MM.1S (cell line): ENCODE measurements at places on chromosomes 16 and 17.

GRCh38 chr17:48240562-48241130 is 133.1 kb downstream of the SNX11 start:
- no peak overlapping the region for H3K27ac ChIP-seq
- H3K4me1 ChIP-seq: peaks cover 35% of the 10 kb centered on the region
- H3K36me3 ChIP-seq: no peaks in the 10 kb centered on the region
- no peak overlapping the region for H3K4me3 ChIP-seq

GRCh38 chr17:57864273-57864672 is 14.4 kb upstream of the MRPS23 start:
- peaks cover 17% of the 10 kb centered on the region for H3K4me1 ChIP-seq
- no peaks in the 10 kb centered on the region for H3K36me3 ChIP-seq
- H3K27ac ChIP-seq: no peak overlapping the region
- DNase-seq: no peak
- H3K27me3 ChIP-seq: peaks cover 47% of the 10 kb centered on the region

- no peak for DNase-seq
- peaks cover 37% of the 10 kb centered on the region for H3K27me3 ChIP-seq
- no peaks in the 10 kb centered on the region for H3K36me3 ChIP-seq
- H3K4me1 ChIP-seq: 0 out of 2 replicates have a peak, but pooled peaks cover under 1% of the 10 kb centered on the region
Measured at GRCh38 chr17:45818699-45819098, 26.0 kb upstream of the SPPL2C start.

DNA sequence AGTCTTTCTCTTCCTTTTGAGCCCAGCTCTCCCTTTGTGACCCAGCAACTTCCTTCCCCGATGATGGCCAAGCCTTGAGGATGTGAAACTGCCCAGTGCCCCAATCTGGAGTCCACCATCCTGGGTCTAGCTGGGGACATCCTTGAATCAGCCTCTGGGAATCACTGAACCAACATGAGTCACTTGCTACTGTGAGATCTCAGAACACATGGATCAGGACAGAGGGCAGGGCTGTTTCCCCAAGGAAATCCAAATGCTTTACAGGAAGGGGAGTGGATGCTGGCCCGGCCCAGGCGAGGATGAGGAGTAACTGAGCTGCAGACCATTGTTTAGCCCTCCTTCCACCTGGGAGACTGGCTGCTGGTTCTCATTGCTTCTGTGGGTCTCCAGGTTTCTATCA is 547.6 kb downstream of the WWOX start:
- no peak for DNase-seq
- H3K4me3 ChIP-seq: no peak overlapping the region
- no peaks in the 10 kb centered on the region for H3K36me3 ChIP-seq
- no peaks in the 10 kb centered on the region for H3K27me3 ChIP-seq
- no peaks in the 10 kb centered on the region for H3K4me1 ChIP-seq

- no peak overlapping the region for H3K27ac ChIP-seq
- no peaks in the 10 kb centered on the region for H3K4me1 ChIP-seq
- H3K4me3 ChIP-seq: no peak overlapping the region
- no peak for DNase-seq
- H3K36me3 ChIP-seq: peaks cover 3% of the 10 kb centered on the region; the same call in 1 of the 2 replicates
Measured at GRCh38 chr17:82239926-82240505, 11.2 kb downstream of the SLC16A3 start.

GRCh38 chr16:56389554-56389953 is 35.8 kb downstream of the AMFR start:
- H3K4me3 ChIP-seq: no peak overlapping the region
- no peaks in the 10 kb centered on the region for H3K36me3 ChIP-seq
- H3K27me3 ChIP-seq: no peaks in the 10 kb centered on the region
- DNase-seq: no peak
- H3K27ac ChIP-seq: no peak overlapping the region

- DNase-seq: no peak
- no peak overlapping the region for H3K27ac ChIP-seq
- H3K36me3 ChIP-seq: no peaks in the 10 kb centered on the region
- H3K4me1 ChIP-seq: no peaks in the 10 kb centered on the region
- no peaks in the 10 kb centered on the region for H3K27me3 ChIP-seq
- H3K4me3 ChIP-seq: no peak overlapping the region
Measured at GRCh38 chr16:66335704-66336329, 30.7 kb upstream of the CDH5 start.

- no peaks in the 10 kb centered on the region for H3K4me1 ChIP-seq
- DNase-seq: no peak
- H3K4me3 ChIP-seq: no peak overlapping the region
- H3K27me3 ChIP-seq: no peaks in the 10 kb centered on the region
Measured at GRCh38 chr16:58882292-58882691, 148.2 kb upstream of the GOT2 start.

GRCh38 chr16:84225571-84225970 is 14.2 kb downstream of the KCNG4 start:
- no peak for DNase-seq
- no peak overlapping the region for H3K4me3 ChIP-seq
- no peak overlapping the region for H3K27ac ChIP-seq

- H3K27ac ChIP-seq: no peak overlapping the region
- H3K27me3 ChIP-seq: no peaks in the 10 kb centered on the region
- no peak overlapping the region for H3K4me3 ChIP-seq
- peaks cover 11% of the 10 kb centered on the region for H3K4me1 ChIP-seq
- H3K36me3 ChIP-seq: no peaks in the 10 kb centered on the region
Measured at GRCh38 chr17:55233840-55234239, 30.9 kb upstream of the HLF start.

DNA sequence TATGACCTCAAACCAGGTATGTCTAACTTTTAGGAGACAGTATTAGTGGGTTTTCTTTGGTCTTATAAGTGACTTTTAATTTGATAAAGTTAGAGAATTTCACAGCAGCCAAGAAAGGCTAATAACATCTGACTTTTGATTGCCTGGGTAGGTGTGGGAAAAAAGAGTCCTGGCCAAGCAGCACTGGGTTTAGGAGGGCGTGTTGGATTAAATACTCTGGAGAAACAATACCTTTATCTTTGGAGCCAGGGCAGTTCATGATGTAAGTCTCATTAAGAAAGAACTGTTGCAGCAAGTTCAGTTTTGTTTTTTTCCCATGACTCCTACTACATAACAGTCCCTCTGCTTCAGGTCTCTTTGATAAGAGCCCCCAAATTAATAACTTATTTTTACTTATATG is 26.7 kb upstream of the MRC2 start:
- no peak overlapping the region for H3K27ac ChIP-seq
- H3K4me1 ChIP-seq: no peaks in the 10 kb centered on the region
- no peak for DNase-seq
- no peaks in the 10 kb centered on the region for H3K27me3 ChIP-seq

DNA sequence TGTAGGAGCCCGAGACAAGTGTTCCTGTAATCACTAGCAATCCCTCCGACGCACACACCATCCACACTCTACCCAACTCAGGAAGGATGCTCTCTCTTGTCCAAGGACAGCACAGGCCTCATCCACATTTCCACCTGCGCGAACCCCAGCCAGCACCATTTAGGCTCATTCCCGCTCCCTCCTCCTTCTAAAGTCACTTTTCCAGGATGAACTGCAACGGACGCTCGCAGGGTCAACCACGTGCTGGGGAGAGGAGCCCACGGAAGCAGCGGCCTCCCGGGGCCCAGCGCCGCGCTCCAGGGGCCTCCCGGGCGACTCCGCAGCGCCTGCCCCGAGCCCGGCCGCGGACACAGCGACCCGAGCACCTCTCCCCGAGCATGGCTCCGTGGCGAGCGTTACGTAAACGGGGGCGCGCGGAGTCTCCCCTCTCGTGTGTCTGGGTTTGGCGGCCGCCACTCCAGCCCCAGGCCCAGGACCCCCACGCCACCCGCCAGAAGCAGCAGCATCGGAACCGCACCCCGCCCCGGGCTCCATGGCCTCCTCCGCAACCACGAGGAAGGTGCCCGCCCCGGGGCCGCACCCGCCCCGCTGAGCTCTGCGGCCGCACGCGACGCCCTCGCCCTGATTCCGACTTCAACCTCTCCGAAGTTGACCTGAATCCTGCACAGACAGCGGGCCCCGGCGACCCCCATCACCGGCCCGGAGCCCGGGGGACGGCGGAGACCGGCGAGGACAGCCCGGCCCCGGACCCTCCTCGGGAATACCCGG is 668 bp downstream of the USP36 start:
- H3K4me3 ChIP-seq: peak overlapping the region; percentile 78
- peaks cover 17% of the 10 kb centered on the region for H3K4me1 ChIP-seq
- peak; percentile 51 for DNase-seq
- no peaks in the 10 kb centered on the region for H3K27me3 ChIP-seq
- peaks cover 13% of the 10 kb centered on the region; the same call in 1 of the 2 replicates for H3K36me3 ChIP-seq
- H3K27ac ChIP-seq: peak overlapping the region; percentile 92

DNA sequence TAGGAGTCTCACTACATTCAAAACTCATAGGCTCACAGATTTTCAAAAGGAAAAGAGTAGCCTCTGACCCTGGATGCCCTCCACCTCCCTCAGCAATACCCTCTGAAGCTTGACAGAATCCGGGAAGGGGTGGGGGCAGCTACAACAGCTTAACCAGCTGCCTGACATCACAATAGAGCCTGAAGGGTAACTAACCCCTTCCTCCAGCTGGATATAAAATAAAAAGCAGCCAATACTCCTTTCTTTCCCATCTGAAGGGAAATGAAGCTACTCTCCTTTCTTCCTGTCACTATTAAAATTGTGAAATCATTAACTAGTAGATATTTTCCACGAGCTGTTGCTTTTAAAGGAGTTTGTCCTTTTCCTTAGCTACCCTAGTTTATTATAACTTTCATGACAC is 24.0 kb downstream of the USP31 start:
- no peaks in the 10 kb centered on the region for H3K36me3 ChIP-seq
- H3K27ac ChIP-seq: no peak overlapping the region
- H3K4me1 ChIP-seq: no peaks in the 10 kb centered on the region
- no peaks in the 10 kb centered on the region for H3K27me3 ChIP-seq
- no peak for DNase-seq

- H3K27ac ChIP-seq: no peak overlapping the region
- peaks cover 30% of the 10 kb centered on the region for H3K27me3 ChIP-seq
- DNase-seq: peak; percentile 38
- peak overlapping the region; percentile 49 for H3K4me3 ChIP-seq
- H3K36me3 ChIP-seq: no peaks in the 10 kb centered on the region
Measured at GRCh38 chr17:30234964-30235363, 533 bp downstream of the SLC6A4 start.

GRCh38 chr16:15708096-15708495 is 58.1 kb downstream of the NDE1 start:
- H3K27ac ChIP-seq: no peak overlapping the region
- H3K27me3 ChIP-seq: no peaks in the 10 kb centered on the region
- DNase-seq: no peak
- H3K4me1 ChIP-seq: no peaks in the 10 kb centered on the region
- H3K4me3 ChIP-seq: no peak overlapping the region

DNA sequence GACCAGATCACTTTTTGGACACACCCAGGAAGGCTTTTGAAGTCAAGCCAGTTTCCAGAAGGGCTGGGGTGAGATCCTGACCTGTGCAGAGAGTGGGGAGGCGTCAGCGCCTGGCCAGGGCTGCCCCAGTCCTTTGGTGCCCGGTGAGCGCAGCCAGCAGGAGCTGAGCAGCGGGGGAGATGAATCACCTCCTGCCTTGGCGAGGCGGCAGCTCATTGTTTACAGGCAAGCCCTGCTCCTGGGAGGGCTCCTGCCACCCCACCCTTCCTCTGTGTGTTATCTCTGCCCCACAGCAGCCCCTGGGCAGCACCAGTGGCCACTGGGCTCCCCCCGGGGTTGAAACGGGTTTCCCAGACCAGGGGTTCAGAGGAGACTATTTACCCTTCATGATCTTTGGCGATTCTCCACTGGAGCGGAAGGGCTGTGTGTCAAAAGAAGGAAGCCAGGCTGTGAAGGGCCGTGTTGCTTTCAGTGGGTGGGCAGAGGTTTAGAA is 14.1 kb upstream of the ITGB4 start:
- no peak overlapping the region for H3K27ac ChIP-seq
- no peaks in the 10 kb centered on the region for H3K27me3 ChIP-seq
- H3K4me1 ChIP-seq: no peaks in the 10 kb centered on the region
- no peak for DNase-seq
- H3K4me3 ChIP-seq: no peak overlapping the region

- DNase-seq: no peak
- H3K27me3 ChIP-seq: peaks cover 54% of the 10 kb centered on the region
- H3K4me1 ChIP-seq: peaks cover 5% of the 10 kb centered on the region; the same call in 1 of the 2 replicates
- H3K36me3 ChIP-seq: no peaks in the 10 kb centered on the region
- peak overlapping the region; percentile 70 for H3K4me3 ChIP-seq
Measured at GRCh38 chr17:43779145-43780125, 658 bp upstream of the DUSP3 start.

- no peak for DNase-seq
- no peaks in the 10 kb centered on the region for H3K27me3 ChIP-seq
- H3K27ac ChIP-seq: no peak overlapping the region
- no peaks in the 10 kb centered on the region for H3K36me3 ChIP-seq
- H3K4me1 ChIP-seq: no peaks in the 10 kb centered on the region
Measured at GRCh38 chr16:65099607-65100006, 22.3 kb downstream of the CDH11 start.

DNA sequence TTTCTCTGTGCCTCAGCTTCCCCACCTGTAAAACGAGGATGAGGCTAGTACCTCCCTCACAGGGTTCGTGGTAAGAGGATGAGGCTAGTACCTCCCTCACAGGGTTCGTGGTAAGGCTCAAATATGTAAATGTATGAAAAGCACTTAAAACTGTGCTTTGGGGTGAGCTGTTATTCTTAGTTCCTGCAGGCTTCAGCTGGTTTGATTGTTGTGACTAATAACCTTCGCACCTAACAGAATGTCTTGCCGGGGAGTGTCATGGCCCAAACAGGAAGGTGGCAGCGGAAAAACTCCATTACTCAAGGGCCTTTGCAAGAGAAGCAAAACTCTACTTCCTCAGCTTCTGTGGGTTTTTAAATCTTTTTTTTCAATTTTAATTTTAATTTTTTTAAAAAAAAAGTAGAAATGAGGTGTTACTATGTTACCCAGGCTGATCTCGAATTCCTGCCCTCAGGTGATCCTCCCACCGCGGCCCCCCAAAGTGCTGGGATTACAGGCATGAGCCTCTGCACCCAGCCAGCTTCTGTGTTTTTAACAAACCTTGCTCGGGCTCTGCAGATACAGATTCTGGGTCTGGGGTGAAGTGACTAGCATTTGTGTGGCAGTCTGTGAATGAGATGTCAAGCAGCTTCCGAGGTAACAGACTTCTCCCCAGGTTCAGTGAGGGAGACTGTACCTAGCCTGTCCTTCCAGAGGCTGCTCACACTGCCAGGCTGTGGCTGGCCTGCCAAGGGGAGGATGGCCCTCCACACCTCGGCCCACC is 103.0 kb downstream of the RAB11FIP4 start:
- H3K36me3 ChIP-seq: no peaks in the 10 kb centered on the region
- no peak overlapping the region for H3K4me3 ChIP-seq
- no peak overlapping the region for H3K27ac ChIP-seq

DNA sequence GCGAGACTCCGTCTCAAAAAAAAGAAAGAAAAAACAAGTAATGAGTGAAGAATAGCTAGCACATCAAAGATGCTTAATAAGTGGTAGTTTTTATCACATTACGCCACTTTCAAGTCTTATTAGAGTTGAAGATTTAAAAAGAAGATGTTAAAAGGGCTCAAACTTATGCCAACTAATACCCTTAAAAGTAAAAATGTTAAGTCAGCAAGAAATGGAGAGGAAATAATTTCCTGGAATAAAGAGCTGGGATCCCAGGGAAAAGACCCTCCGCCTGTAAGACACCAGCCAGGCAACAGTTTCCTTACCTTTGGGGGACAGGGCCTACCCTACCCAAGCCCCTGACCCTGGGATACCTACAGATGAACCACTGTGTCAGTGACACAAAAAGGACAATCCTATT is 3.6 kb downstream of the XPO6 start:
- no peak for DNase-seq
- peaks cover 11% of the 10 kb centered on the region; the same call in 1 of the 2 replicates for H3K36me3 ChIP-seq
- no peak overlapping the region for H3K27ac ChIP-seq
- H3K27me3 ChIP-seq: no peaks in the 10 kb centered on the region
- H3K4me1 ChIP-seq: peaks cover 15% of the 10 kb centered on the region
- H3K4me3 ChIP-seq: no peak overlapping the region

- H3K27ac ChIP-seq: no peak overlapping the region
- DNase-seq: no peak
- H3K36me3 ChIP-seq: no peaks in the 10 kb centered on the region
Measured at GRCh38 chr16:11038777-11039176, 94.4 kb downstream of the CLEC16A start.
